Suprapubic skin (tissue), 4 donors: ENCODE measurements at places on chromosomes 5 and 9.

DNA sequence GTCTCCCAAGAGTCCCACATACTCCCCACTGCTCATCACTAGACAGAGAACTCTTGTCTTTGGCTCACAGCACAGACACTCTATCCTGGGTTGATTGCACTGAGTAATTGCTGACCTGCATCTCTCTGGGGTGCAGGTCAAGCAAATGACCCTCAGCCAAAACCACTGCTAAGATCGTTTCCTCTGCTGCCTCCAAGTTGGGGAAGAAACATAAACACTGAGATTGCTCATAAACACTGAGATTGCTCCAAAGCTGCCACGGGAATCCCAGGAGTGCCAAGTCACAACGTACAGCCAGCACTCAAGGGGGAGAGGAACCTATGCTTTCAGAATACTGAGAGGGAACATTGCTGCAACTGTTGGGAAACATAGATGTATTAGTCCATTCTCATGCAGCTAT, 1402.1 kb upstream of the ACO1 start:
- H3K27me3 ChIP-seq, result no peaks in the 10 kb centered on the region
- DNase-seq, result no peak
- no peak overlapping the region for H3K4me3 ChIP-seq
- no peaks in the 10 kb centered on the region for H3K4me1 ChIP-seq
- H3K36me3 ChIP-seq, result no peaks in the 10 kb centered on the region

DNA sequence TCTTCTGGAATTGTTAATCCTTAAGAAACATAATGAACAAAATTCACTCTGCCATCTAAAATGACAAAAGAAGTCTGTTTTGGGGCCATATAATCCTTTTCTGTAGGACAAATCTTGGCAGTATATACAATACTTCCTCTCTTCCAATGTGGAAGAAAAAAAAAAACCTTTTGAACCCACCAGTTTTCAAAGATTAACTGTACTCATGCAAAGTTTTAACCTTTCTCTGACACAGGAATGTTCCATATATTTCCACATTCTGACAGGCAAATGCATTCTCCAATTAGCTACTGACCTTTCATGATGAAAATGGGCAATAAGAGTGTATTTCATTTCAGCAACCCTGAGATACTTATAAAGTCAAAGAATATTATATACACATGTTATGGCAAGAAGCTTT, 65.4 kb downstream of the RNF130 start:
- no peak overlapping the region for H3K27ac ChIP-seq
- no peak overlapping the region for H3K4me3 ChIP-seq

GRCh38 chr5:155106221-155106620, 92.7 kb downstream of the KIF4B start:
- H3K4me1 ChIP-seq, result no peaks in the 10 kb centered on the region
- H3K27ac ChIP-seq, result no peak overlapping the region
- DNase-seq, result no peak
- no peak overlapping the region for H3K4me3 ChIP-seq
- H3K27me3 ChIP-seq, result no peaks in the 10 kb centered on the region
- H3K36me3 ChIP-seq, result no peaks in the 10 kb centered on the region

GRCh38 chr5:2371419-2371710, 380.1 kb downstream of the IRX2 start:
- H3K4me1 ChIP-seq, result no peaks in the 10 kb centered on the region
- H3K36me3 ChIP-seq, result no peaks in the 10 kb centered on the region
- H3K27ac ChIP-seq, result no peak overlapping the region
- no peak overlapping the region for H3K4me3 ChIP-seq
- H3K27me3 ChIP-seq, result no peaks in the 10 kb centered on the region

DNA sequence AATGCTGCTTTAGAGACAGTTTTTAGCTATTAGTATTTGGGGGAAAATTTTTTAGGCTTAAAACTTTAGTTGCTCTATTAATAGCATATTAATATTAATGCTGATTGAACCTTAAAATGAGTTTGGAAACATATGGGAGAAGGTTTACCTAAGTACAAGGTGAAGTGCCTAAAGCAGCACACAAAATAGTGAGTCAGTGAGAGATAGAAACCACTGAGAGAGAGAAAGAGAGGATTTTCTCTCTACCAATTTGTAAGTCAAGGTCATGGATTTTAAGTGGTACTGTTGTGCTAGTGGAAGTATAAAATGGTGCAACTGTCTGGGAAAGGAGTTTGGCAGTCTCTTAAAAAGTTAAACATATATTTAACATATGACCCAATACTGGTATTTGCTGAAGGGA, 64.9 kb downstream of the MARCHF3 start:
- no peaks in the 10 kb centered on the region for H3K27me3 ChIP-seq
- H3K36me3 ChIP-seq, result no peaks in the 10 kb centered on the region
- no peak overlapping the region for H3K27ac ChIP-seq
- peaks cover 3% of the 10 kb centered on the region for H3K4me1 ChIP-seq
- DNase-seq, result no peak
